Thyroid gland (tissue), 4 donors: ENCODE measurements at places on chromosomes 1 and 21. TPM values are rescaled to one million over a fixed set of nuclear protein-coding genes. Genes with fewer than 3 reads are reported as not detected.

Gene NEGR1
- 4.1 TPM for total RNA-seq

- no peak for DNase-seq
These were observed 419.9 kb upstream of the DAB1 start for GRCh38 chr1:57843760-57844159.

Gene LDLRAD1
- total RNA-seq, result not detected

DNA sequence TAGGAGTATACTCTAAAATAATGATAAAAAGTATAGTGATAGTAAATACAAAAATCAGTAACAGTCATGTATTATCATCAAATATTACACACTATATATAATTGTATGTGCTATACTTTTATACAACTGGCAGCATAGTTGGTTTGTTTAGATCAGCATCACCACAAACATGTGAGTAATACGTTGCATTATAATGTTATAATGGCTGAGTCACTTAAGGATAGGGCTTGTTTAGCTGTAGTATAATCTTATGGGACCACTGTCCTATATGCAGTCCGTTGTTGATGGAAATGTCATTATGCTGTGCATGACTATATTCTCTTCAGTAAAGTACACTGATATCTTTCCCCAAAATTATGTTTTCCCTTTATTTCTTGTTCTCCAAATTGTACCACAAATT lies 92.8 kb downstream of the LYPLAL1 start:
- no peak for DNase-seq

- DNase-seq, result no peak
These were observed 53.9 kb upstream of the ZC3H12A start for GRCh38 chr1:37420456-37420855.

GRCh38 chr1:117964290-117965038 lies 34.9 kb downstream of the WDR3 start:
- no peak for DNase-seq

DNA sequence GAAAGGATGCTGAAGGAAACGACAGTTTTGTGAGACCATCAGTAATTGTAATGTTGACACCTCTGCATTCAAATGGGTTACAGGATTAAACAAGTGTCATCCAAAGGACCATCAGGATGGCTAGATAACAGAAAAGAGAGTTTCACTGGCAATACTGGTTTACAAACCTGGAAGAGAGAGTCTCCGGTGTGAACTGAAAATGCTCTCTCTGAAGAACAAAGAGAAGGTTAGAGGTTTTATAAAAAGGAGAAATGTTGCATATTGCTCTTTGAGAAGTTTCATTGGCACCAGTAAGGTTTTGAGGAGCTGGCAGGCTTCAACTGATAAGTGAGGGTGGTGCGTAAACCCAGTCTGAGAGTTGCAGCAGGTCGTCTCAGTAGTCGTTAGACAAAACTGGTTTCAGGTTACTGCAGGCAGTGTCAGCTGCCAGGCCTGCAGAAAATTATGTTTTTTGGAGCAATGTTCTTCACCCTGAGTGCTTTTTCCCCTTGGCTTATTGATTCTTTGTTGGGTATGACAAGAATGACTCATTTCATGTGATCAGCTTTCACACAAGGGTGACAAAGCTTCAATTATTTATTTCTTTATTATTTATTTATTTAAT lies 42.2 kb downstream of the KCNK1 start:
- peak; percentile 11 for DNase-seq

- peak; percentile 91 for DNase-seq
These were observed 97.6 kb downstream of the PIK3R3 start for GRCh38 chr1:46034601-46035516.

DNA sequence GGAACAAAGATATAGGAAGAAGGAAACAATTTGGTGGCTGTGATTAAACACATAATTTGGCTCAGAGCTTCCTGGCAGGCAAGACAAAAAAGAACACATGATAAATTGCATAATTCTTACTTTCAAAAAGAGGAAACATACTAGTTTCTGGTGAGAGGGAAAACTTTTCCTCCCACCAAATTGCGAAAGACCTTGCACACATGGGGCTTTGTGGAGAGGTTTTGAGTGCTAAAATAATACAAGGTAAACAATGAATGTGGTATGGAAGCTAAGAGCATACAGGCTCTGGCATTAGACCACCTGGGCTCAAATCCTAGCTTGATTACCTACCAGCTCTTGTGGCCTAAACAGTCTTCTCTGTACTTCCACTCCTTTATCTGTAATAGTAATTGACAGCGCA lies 140.2 kb upstream of the HOOK1 start:
- no peak for DNase-seq

Gene ANKRD34A
- total RNA-seq, result 0.38 TPM

Gene RNU1-2
- total RNA-seq, result under 0.01 TPM

DNA sequence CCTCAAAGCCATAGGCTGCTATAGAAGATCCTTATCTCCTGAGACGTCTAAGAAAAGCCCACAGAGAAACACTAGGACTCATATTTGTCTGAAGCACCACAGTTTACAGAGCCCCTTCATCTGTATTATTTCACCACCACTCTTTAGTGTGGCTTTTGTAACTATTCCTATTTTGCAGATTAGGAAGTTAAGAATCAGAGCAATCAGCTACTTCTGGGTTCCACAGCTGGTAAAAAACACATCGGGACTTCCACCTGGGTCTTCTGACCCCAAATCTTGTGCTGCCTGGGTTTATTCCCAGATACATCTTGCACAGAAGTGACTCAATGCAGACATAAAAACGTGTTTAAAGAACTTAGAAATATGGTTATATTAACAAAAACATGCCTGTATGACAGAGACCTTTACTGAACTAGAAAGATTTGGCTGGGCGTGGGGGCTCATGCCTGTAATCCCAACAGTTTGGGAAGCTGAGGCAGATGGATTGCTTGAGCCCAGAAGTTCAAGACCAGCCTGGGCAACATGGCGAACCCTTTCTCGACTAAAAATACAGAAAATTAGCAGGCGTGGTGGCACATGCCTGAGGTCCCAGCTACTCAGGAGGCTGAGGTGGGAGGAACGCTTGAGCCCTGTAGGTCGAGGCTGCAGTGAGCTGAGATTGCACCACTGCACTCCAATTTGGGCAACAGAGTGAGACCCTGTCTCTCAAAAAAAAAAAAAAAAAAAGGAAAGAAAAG lies 40.9 kb downstream of the ELK4 start:
- DNase-seq, result no peak

- no peak for DNase-seq
These were observed 478.1 kb downstream of the PLA2G4A start for GRCh38 chr1:187306710-187307415.

DNA sequence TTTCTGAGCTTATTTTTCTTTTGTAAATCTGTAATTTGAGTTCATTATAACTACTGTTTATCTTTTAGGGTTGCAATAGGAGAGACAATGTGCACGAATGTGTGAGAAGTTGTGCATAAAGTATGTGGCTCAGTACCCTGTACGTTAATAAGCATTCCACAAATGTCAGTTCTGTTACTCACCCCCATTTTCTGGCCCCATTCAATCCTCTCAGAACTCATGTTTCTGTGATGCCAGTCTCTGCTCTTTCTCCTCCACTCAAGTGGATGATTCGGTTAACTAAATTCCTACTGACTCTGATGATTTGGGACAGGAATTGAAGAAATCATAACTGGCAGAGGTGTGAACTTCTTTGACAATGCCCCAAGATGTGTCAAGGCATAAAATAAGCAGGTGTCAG lies 10.2 kb upstream of the DMRTB1 start:
- DNase-seq, result no peak

- no peak for DNase-seq
These were observed 14.7 kb upstream of the RAP1A start for GRCh38 chr1:111604931-111605330.

DNA sequence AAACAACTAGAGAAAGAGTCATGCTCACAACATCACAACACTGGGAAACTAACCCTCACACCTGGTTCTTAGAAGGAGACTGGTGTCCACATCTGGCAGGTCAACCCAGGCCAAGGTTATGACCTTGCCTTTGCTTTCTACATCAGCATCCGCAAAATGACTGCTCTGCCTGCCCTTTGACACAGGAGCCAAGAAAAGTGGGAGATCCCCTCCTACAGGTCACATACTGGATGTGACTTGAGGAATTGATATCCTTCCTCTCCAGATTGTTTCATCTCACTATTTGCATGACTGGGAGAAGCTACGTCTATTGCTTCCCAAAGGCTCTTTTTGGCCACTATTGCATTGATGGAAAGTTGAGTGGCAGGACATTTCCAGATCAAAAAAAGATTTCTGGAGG lies 115.5 kb downstream of the MIS18A start:
- no peak for DNase-seq

Gene HSF2BP
- 0.94 TPM for total RNA-seq

DNA sequence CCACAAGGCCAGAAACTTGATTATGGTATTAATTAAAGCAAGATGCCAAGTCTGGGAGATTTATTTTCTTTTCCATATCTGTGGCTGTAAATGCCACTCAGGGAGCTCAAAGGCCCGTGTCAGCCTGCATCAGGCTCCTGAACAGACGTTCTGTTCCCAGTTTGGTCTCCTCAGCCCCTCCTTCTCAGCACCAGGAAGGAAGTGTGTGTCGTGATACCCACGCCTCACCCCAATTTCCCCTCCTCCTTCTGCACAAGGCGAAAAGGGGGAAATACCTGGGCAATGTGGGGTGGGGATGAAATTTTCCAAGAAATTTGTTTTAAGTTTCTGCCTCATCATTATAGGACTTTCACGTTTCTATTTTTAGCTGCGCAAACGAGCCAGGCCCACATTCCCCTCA lies 112.0 kb downstream of the SYF2 start:
- no peak for DNase-seq

DNA sequence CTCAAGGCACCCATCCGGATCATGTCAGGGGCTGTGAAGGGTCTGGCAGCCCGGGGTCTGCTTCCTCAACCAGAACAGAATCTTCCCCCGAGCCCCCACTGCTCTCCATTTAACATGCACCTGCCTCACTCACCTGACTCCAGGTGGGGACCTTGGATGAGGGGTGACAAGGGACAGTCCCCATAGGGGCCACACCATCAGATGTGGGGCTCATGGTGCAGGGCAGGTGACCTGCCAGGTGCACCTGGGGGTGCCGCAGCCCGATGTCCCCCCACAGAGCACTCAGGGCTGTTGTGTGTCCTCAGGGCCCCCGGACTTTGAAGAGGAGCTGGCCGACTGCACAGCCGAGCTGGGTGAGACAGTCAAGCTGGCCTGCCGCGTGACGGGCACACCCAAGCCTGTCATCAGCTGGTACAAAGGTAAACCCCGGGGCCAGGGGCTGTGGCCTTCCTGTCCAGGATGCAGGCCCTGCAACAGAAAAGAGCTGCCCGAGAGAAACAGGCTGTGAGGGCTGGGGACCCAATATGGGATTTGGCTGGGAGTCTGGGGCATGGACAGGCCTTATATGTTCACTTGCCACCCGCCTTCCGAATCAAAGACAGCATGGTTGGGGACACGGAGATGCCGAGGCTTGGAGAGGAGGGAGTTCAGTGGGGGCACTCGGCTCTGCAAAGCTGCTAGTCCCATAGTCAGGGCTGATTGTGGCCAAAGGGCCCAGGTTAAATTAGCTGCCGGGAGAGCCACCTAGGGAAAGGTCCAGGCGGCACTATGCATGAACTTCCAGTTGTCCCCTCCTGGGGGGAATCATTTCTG lies 64.6 kb downstream of the TRIM11 start:
- no peak for DNase-seq
